Omental fat pad (tissue), 4 donors: ENCODE measurements at places on chromosomes 5 and 9.
A peak's percentile ranks its signal among the peaks of the same experiment; 100 is the strongest.

- no peak for DNase-seq
These were observed 39.3 kb downstream of the EPB41L4A start for GRCh38 chr5:112379542-112380325.

GRCh38 chr5:11289733-11290132, 528.7 kb upstream of the DAP start:
- no peak for DNase-seq

DNA sequence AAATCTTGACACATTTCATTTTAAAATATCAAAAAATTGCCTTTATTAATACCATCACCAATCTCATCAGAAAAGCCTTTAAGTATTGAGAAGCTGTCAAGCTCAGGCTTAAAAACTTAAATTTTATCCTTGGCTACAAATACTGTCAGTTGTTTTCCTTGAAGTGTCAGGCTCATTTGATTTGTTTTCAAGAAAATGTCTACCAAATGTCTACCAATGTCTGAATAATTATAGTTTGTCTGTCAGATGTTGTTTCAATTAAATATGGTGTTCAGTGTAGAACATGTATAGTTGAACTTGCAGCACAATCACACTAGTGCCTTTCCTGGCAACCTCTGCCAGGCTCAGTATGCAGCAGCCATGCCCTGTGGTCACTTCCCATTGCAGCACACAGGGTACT, 455.2 kb upstream of the ADAMTS16 start:
- DNase-seq: no peak

- no peak for DNase-seq
These were observed 48.9 kb downstream of the JMY start for GRCh38 chr5:79284846-79285245.

DNA sequence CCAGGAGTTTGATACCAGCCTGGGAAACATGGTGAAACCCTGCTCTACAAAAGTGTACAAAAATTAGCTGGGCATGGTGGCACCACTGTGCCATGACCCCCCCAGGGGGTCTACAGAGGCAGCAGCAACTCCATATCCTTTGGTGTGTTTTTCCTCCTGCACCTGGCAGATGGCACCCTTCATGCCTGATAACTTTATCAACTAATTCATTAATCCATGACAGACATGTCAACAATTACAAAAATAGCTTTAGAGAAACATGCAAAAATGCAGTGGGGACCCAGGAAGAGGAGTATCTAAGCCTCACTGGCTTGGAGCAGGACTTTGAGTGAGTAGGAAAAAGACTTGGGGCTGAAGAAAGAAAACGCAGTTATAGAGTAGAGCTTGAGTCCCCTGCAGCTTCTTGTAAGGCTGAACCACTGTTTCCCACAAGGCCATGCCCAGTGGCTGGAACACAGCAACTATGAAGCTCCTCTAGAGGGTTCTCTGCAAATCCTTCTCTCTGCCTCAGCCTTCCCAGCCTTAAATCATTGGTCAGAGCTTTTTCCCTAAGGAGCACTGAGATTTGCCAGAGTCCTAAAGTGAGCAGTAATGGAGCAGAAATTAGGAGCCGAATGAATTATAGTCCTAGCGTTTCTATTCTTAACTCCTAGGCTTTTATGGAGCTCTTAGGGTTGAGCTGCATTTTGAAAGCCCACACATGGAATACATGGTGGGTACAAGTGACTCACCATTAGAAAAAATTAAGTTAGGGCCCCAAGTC, 25.5 kb upstream of the B4GALT1 start:
- no peak for DNase-seq

DNA sequence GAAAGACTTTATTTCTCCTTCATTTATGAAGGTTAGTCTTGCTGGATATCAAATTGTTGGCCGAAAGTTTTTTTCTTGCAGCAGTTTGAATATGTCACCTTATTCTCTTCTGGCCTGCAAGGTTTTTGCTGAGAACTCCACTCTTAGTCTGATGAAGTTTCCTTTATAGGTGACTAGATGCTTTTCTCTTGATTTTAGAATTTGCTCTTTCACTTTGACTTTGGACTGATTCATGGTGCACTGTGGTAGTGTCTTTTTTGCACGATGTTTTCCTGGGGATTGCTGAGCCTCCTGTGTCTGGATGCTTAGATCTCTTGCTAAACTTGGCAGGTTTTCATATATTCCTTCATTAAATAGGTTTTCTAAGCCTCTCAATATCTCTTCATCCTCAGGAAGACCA, 12.4 kb downstream of the AHRR start:
- no peak for DNase-seq

DNA sequence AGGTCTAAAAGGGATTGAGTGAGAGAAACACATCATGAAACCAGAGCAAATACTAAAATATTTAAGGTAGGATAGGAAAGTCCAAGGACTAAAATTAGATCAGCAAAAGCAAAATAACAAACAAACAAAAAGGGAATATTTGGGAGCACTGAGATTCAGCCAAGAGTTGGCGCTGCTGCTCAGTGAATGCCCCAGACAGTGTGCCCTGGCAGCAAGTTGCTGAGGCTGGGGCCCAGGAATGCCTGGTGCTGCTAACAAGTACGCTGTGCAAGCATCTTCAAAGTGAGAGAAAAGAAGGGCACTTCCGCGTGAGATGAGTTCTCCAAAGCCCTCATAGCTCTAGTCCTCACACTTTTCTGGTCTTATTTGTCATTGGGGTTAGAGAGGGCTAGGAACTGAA, 603.3 kb downstream of the EFNA5 start:
- no peak for DNase-seq

DNA sequence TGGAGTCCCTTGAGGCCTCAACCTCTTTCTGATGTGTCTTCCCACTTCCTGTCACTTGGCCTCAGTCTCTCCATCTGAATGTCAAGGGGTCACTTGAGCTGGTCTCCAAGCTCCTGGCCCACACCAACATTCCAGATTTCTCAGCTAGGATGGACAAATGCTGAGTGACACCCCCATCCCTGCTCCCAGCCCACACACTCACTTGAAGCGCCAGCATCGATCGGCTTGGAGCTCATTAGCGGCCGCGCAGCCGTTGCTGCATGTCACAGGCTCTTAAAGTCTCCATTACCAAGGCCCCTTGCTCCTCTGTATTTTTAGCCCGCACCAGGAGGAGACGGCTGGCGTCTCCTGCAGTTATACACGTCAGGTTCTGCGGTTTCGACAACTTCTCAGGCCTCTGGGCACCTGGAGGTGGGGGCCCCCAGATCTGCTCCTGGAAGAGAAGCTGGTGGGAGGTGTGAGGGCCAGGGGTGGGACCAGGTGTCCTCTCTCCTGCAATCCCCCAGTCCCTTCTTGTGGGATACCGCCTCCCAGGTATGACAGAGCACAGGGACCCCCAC, 33.4 kb upstream of the ARAP3 start:
- no peak for DNase-seq

DNA sequence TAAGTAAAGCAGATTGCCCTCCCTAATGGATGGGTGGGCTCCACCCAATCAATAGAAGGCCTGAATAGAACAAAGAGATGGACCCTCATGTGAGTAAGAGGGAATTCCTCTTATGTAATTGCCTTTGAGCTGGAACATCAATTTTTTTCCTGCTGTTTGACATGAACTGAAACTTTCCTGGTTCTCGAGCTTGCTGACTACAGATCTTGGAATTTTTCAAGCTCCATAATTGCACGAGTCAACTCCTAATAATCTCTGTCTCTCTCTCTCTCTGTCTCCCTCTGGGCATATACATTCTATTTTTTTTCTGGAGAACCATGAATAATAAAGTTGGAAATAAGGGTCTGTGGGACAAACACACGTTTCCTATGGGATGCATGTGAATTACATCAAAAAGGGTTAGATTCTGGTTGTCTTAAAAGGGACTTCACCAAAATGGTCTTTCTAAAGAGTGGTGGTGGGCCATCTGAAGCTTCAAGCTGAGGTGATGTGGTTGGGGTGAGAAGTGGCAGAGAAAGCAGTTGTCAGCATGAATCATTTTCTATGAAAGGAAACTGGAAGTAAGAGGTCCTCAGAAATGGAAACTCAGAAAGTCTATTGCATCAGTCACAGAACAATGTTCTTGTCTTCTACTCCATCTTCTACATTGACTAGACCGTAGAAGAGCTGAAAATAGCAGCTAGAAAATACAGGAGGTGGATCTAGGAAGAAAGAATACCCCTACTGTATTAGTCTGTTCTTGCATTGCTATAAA, 47.0 kb upstream of the HOMER1 start:
- no peak for DNase-seq

DNA sequence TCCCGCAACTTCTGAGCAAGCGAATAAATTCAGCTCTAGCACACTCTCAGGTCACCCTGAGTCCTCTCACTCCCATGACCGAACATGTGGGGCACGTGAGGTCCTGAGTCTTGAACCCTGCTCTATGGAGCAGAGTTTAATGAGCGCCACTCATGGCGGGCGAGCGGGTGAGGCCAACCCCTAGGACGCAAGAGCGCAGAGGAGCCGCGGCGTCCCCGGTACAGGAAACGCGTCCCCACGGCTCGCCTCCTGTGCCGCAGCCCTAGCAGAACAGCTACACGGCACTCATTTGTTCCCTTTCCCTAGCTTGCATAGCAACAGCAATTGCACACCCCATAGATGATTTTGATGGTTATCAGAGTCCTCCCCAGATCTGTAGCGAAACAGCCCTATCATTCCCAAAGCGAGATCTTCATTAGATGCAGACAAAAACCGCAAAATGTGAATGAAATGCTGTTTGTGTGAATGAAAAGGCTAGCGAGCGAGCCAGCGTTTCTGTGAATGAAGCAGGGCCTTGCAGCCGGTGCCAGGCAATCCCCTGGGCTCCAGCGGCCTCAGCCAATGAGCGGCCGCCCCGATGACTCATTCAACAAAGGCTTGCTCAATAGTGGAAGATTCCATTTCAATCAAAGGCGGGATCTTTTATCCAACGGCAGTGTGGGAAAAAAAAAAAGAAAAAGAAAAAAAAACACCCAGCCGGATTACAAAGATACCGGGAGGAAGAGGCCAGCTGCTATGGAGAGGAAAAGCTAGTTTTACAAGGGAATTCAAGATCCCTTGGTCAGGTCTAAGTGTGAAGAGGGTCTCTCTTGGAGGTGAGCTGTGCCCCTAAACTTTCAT, 1.5 kb upstream of the SHC3 start:
- DNase-seq: peak; percentile 63

GRCh38 chr9:137876269-137876668, 1.3 kb upstream of the CACNA1B start:
- no peak for DNase-seq

DNA sequence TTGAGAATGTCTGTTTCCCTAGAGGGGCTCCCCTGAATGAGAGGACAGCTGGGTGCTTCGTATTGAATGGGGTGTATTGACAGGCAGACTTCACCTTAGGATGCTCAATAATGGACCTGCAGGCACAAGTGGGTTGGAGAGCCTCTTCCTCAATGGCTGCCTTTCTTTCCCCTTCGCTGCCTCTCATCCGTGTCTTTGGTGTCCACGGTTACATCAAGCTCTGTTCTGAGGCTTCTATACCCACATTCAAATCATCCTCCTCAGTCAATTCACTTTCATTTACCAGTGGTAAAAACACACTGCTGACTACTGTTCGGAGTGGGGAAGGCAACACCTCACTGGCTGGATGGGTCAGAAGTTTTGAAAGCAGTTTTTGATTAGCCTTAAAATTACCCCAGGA, 20.6 kb downstream of the LIX1 start:
- DNase-seq: no peak

DNA sequence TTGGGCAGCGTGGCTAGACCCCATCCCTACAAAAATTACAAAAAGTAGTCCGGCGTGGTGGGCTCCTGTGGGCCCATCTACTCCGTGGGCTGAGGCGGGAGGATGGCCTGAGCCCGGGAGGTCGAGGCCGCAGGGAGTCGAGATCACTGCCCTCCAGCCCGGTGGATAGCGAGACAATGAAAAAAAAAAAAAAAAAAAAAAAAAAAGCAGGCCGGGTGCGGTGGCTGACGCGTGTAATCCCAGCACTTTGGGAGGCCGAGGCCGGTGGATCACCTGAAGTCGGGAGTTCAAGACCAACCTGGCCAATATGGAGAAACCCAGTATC, 110.5 kb upstream of the LPCAT1 start:
- no peak for DNase-seq

DNA sequence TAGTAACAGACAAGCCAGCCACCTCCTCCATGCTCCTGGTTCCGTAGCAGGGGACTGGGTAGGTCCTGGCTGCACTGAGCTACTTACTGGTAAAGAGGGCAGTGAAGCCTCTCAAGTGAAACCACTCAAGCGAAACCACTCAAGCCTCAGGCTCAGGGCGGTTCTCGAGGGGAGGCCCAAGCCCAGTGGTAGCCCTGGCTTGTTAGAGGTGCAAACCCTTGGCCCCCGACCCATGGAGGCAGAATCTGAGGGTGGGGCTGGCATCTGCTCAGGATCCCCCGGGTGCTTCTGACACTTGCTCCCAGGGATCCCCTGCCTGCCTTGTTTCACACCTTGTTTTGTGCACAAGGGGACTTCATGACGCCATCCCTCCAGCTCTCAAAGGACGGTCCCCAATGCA, 76.5 kb upstream of the OLFM1 start:
- DNase-seq: no peak

DNA sequence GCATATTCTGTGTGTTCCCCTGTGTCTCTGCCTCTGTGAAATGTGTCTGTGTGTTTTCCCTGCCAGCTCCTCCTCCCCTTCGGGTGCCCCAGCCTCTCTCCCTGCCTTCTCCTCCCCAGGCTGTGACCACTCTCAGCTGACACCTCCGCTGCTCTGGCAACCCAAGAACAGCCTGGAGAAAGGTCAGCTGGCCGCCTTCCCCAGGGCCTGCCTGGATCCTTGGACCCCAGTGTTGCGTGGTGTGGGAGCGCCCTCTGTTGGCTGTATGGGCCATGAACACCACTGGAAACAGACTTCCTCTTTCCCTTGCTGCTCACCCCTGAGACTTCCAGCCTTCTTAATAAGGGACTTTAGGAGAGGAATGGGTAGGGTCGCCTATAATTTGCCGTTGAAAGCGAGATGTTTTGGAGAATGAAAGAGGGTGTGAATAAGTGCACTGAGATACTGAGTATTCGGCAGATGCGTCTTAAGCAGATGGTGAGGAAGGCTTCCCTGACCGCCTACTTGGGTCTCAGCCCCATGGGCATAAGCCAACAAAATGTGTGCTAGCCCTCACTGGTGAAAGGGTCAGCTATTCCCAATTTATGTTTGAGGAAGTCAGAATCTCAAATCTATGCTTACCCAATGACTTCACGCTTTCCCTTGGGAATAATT, 114.9 kb upstream of the TRIM32 start:
- peak; percentile 73 for DNase-seq
